RKO (cell line): ENCODE measurements at places on chromosomes 1 and 21.

GRCh38 chr1:243346016-243346415, 90.2 kb downstream of the SDCCAG8 start:
- DNase-seq, result no peak

DNA sequence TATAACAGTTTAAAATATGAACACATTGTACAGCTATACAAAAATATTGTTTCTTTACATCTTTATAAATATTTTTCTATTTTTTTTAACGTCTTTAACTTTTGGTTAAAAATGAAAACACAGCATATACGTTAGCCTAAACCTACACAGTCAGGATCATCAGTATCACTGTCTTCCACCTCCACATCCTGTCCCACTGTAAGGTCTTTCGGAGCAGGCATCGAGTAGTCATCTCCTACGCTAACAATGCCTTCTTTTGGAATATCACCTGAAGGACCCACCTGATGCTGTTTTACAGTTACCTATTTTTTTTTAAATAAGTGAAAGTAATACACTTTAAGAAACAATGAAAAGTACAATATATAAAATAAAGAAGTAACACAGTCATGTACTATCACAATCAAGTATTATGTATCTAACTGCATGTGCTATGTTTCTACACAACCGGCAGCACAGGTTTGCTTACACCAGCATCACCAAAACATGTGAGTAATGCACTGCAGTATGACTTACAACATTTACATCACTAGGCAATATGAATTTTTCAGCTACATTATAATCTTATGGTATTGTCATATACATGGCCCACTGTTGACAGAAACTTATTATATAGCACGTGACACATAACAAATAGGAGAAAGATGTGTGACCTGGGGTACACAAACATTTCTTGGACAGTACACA, 254.4 kb downstream of the AKT3 start:
- no peak for DNase-seq

DNA sequence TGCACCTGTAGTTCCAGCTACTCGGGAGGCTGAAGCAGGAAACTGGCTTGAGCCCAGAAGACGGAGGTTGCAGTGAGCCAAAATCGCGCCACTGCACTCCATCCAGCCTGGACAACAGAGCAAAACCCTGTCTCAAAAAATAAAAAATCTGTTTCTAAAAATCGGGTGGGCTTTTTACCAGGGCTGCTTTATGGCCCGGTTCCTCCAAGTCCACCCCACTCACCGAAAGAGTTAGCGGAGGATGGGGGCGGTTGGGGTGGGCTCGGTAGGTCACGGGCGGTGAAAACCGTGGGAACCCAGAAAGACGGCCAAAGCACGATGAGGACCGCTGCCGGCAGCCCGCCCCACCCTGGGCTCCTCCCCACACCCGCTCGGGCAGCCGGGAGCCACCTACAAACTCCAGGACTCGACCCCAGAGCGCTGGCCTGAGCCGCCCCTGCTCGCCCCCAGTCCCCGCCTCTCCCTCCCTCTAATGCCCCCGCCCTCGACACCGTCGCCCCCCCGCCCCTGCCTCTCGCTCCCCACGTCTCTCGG, 846 bp upstream of the PER3 start:
- DNase-seq, result peak; percentile 72

GRCh38 chr1:12370333-12370975, 140.6 kb downstream of the VPS13D start:
- no peak for DNase-seq

- DNase-seq, result peak; percentile 1
Measured at GRCh38 chr1:173301507-173301906, 94.4 kb upstream of the TNFSF4 start.
